ENCODE measurements at places on chromosomes 11 and 22. TPM values are rescaled to one million over a fixed set of nuclear protein-coding genes. Genes with fewer than 3 reads are reported as not detected.

Gene OR51B4
- not detected for total RNA-seq

Gene MMP10
- total RNA-seq = 42.3 TPM

Gene OR51Q1
- total RNA-seq = not detected

Gene SLC22A6
- not detected for total RNA-seq

Gene SCGB2A2
- not detected for total RNA-seq

Gene E2F8
- 11.5 TPM for total RNA-seq

Gene ESAM
- not detected for total RNA-seq

Gene SLC5A1
- total RNA-seq = not detected

Gene KCNC1
- total RNA-seq = 0.37 TPM

GRCh38 chr11:4072668-4073285 is 21.8 kb upstream of the RRM1 start:
- peak; percentile 90 for DNase-seq

GRCh38 chr11:2222451-2222850 is 47.9 kb downstream of the ASCL2 start:
- no peak for DNase-seq

- DNase-seq = no peak
Measured at GRCh38 chr11:3817181-3817800, 8.9 kb downstream of the PGAP2 start.

DNA sequence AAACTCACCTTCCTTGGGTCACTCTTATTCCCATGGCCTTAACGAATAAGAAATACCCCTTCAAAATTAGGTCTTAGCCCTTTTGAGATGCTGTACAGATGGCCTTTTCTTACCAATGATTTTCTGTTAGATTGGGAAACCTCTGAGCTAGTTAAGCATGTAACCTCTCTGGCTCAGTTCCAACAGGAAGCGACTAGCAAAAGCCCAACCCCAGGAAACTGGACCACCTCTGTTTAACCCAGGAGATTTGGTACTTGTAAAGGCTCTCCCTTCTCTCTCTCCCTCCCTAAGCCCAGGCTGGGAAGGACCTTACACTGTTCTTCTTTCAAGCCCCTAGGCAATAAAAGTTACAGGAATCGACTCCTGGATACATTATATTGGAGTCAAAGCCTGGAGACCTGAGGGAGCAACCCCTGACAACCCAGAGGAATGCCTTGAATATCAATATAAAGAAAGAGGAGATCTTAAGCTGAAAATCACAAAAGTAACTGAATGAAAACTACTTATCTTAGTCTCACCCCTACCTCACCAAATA is 11.7 kb downstream of the APIP start:
- DNase-seq = no peak

DNA sequence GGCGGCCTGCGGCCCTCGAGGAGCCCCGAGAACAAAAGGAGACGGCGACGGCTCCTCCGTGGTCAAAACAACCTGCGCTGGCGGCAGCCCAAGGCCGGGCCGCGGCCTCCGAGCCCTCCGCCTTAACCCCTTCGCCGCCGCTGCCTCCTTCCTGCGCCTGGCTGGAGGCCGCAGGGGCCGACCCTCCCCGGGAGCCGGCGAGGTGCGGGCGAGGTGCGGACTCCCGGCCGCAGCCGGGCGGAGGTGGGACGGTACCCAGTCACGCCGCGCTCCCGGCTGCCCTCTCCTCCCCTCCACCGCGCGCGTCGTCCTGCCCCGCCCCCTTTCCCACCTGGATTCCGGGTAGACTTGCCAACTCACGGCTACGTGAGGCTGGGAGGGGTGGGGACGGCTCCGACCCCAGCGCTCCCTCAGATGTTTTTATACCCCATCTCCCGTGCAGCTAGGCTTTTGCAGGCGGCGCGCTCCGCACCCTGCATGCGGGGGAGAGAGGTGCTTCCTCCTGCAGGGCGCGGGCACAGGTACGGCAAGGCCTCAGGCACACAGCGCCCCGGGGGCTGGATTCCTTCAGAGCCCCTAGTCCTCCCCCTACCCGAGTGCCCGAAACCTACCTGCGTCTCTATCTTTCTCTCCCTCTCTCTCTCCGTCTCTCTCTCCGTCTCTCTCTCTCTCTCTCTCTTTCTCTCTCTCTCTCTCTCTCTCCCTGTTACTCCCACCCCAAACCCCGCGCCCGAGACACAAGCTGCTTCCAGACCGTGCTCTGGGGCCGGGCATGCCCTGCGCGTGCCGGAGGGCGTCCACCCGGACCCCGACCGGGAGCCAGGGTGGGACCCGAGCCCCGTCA is 2.0 kb downstream of the PDGFB start:
- DNase-seq = peak; percentile 82

DNA sequence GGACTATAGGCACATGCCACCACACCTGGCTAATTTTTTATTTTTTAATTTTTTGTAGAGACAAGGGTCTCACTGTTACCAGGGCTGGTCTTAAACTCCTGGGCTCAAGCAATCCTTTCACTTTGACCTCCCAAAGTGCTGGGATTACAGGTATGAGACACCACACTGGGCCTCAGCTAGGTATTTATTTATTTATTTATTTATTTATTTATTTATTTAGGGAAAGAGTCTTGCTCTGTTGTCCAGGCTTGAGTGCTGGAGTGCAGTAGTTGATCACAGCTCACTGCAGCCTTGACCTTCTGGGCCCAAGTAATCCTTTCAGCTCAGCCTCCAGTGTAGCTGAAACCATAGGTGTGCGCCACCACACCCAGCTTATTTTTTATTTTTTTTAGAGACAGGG is 43.2 kb downstream of the HORMAD2 start:
- DNase-seq = no peak

- no peak for DNase-seq
Measured at GRCh38 chr11:108906329-108906728, 241.5 kb downstream of the DDX10 start.

All from G401 (cell line).